ENCODE measurements at places on chromosomes 7 and 10.

- no peak for DNase-seq
Measured at GRCh38 chr10:114174695-114175188, 739 bp upstream of the CCDC186 start.

- DNase-seq = no peak
Measured at GRCh38 chr7:139523968-139524815, 707 bp downstream of the CLEC2L start.

GRCh38 chr10:76281659-76282058 is 850.2 kb downstream of the LRMDA start:
- DNase-seq = no peak

DNA sequence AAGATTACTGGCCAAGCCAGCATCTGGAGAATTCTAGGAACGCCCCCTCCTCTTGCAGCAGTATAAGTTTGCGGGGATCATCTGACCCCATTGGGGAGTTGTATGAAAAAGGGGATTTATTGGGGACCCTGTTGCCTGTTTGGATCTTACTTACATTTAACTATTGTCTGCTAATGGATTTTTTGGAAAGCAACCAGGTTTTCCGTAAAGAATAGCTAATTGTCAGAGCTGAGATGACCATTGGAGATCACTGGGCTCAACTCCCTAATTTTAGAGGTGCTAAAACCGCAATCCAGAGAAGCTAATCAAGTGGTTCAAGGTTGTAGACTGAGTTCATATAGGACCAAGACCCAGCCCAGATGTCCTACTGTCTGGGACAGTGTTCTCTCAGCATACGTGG is 38.8 kb downstream of the HTRA1 start:
- DNase-seq = no peak

DNA sequence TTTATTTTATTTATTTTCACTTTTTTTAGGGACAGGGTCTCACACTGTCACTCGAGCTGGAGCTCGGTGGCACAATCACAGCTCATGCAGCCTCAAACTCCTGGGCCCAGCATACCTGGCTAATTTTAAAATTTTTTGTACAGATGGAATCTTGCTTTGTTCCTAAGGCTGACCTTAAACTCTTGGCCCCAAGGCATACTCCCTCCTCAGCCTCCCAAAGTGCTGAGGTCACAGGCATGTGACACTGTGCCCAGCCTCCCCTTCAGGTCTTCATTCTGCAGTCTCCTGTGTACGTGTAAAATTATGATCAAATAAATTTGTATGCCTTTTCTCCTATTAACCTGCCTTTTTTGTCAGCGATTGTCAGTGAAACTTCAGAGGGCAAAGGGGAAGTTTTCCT is 17.8 kb upstream of the TCTN3 start:
- DNase-seq = no peak

DNA sequence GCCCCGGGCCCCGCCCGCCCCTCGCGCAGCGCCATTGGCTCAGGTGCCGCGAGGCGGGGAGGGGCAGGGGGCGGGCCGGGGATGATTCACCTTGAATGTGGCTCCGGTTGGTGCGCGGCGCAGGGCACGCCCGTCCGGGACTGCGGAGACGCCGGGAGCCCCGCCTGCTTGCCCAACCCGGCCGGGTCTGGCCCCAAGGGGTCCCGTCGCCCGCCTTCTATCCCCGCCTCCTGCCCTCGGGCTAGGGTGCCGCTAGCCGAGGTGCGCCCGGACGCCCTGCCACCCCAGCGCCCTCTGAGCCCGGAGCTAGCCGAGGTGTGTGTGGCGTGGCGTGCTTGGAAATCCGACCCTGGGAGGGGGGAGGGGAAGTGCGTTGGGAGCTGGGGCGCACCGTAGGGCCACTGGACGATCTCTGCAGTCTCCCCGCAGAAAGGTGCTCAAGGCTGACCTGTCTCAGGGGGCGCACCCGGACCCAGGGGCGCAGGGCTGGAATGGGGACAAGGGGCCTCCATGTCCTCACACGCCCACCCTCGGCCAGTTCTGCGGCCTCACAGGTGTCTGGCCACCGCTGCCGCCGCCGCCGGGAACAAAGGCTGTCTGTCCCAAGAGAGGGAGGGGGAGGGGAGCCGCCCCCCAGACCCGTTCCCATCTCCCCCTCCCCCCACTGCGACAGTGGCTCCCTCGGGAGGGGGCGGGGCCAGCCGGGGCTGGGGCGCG is 168.9 kb downstream of the NRF1 start:
- peak; percentile 29 for DNase-seq

Data from stimulated activated CD8-positive, alpha-beta memory T cell treated with anti-CD3 and anti-CD28 coated beads, Interleukin-2, amount 100 ng/mL, for 1 hour (primary cell).